Stimulated activated naive CD8-positive, alpha-beta T cell treated with anti-CD3 and anti-CD28 coated beads, Interleukin-15, Interleukin-2, amounts not matched to agents 100 U/mL and 50 U/mL, for 24 hours (primary cell): ENCODE measurements at places on chromosomes 7 and 10.

- DNase-seq = no peak
Observed at GRCh38 chr7:17038160-17038782, 156.5 kb upstream of the AGR3 start.

DNA sequence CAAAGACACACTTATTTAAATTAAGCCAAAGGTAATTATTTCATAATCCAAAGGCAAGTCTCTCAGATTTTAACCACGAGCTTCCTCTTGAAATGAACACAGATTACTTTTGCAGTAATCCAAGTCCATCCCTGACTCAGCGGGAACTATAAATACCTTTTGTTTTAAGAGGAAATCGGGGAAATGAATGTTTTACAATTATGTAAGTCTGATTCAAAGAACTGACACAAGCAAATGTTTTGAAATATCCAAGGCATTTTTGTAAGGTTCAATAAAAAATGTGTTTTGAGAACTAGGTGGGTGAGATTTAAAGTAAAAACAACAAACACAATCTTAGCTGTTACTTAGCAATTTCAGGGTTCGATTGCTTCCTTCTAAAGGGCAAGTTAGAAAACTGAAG lies 179.8 kb upstream of the ASAH2 start:
- DNase-seq = no peak

DNA sequence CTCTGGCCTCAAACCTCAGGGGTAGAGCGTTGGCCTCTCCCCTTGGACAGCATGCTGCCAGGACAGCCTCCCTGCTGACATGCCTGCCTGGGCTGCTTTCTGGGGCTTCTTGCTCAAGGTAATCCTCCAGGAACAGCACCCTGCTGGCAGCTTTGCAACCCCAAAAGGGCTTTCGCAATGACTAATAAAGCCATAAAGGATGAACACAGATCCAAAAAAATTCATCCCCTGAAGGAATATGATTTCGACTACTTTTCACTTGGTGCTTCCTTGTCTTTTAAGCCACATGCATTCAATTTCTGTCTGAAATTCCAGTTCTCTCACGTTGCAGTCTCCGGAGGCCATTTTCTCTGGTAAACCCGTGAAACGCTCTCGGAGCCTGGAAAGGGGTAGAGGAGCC lies 15.1 kb upstream of the SH3PXD2A start:
- no peak for DNase-seq

DNA sequence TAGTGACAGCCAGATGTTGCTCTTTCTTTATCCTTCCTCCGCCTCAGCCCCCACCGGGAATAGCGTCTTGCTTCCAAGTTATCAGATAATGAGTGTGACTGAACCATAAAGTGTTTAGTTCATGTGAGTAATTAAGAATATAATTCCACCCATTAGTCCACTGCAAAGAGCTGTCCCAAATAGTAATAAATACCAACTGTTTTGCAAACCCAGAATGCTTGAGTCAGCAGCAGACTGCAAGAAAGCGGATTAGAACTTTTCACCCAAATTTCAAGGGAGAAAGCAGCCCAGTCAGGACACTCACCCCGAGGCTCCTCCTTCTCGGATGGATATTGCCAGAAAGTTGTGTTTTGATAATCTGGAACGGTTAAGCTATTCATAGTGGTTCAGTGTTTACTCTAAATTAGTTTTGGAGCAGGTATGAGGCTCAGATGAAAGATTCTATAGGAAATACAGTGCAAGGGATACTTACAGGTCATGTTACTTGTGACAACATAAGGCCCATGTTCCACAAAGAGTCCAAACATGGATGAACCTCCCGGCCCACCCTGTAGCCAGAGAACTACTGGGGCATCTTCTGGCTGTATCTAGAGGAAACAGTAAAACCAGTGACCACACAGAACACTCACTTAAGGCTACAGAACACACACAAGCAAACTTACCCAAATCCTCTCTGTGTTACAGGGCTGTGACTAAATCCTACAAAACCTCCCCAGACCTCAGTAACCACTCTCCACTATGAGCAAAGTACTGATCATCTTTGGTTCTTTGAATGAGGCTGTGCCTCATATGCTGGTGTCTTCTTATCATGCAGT lies 50.5 kb downstream of the CPVL start:
- DNase-seq = no peak

DNA sequence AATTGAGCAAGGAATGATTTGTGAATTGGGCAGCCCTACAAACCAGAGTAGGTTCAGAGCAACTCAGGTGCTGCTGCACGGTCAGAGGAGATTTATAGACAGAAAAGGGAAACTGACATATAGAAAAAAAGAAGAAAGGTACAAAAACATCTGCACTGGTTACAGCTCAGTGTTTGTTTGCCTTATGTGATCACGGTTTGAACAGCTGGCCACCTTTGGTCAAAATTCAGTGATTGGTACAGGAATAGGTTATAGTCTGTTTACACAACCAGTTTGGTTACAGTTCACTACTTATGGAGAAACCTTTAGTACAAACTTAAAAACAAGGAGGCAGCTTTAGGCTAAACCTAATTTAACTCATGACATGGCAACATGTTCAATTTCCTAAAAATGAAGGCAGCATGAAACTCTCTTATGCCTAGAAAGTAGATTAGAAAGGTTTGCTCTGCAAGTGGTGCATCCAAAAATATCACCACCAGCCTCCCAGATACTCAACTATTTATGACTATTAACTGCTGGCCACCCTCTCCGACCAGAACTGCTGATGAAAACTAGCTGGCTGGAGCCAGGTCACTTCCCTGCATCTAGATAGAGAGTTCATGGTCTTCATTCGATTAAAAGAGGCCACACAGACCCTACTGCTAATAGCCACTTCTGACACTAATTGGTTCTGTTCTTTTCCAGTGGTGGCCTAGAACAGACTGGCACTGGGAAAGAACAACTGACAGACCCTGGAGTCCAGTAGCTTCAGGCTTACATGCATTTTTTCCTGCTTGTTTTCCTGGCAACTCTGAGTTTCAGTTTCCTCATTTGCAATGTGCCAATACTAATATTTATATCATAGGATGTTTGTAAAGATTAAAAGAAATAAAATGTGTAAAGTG lies 548.0 kb downstream of the CCSER2 start:
- no peak for DNase-seq

DNA sequence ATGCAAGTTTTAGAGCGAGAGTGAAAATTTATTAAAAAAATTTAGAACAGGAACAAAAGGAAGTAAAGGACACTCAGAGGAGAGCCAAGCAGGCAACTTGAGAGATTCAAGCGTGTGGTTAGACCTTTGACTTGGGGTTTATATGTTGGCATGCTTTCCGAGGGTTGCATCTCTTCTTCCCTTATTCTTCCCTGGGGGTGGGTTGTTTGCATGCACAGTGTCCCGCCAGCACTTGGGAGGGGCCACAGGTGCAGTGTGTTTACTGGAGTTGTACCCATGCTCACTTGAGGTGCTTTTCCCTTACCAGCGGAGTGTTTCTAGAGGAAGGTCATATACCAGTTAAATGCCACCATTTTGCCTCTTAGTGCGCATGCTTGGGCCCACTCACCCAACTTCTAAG lies 96.3 kb downstream of the CHN2 start:
- DNase-seq = no peak

- DNase-seq = no peak
Observed at GRCh38 chr7:110130669-110131068, 960.3 kb upstream of the LRRN3 start.
